ENCODE measurements at places on chromosomes 5 and 9.

GRCh38 chr5:146291421-146292074 lies 47.1 kb upstream of the POU4F3 start:
- no peak for DNase-seq

DNA sequence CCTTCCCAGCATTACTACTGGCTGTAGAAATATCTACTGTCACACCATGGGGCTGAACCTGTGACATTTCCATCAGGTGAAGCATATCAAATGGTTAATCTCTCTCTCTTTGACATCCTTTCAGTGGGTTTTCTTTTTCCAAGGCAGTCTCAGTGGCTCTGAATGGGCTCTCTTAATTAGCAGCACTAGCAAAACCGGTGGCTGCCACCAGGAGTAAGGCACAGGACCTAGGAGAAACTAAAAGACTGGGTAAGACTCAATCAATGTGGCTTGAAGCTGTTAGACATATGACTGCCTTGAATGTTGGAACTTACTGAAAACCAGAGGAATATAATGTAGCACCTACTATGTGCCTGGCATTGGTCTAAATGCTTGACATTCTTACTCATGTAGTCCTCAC lies 445.0 kb upstream of the KIF2A start:
- no peak for DNase-seq

DNA sequence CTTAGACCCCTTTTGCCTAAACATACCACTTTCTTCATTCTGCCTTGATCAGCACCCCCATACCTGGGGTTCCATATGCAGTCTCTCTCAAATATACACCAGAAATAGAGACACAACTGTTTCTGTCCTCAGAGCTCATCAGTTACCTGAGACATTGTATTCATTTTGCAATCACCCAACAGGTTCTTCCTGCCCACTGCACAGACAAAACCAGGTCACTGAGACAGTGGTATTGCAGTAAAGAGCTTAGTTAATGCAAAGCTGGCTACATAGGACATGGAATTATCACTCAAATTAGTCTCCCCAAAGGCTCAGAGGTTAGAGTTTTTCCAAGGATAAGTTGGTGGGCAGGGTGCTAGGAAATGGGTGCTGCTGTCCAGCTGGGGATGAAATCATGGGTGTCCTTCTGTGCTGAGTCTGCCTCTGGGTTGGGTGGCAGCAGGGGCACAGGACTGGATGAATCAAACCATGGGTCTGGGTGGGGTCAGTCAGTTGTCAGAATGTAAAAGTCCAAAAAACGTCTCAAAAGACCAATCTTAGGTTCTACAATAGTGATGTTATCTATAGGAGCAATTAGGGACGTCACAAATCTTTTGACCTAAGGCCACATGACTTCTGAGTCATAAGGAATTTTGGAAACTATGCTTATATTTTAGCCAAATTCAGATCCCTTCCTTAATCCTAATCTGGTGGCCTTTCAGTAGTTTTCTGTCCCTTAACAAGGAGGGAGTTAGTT lies 41.0 kb downstream of the KCNV2 start:
- no peak for DNase-seq

DNA sequence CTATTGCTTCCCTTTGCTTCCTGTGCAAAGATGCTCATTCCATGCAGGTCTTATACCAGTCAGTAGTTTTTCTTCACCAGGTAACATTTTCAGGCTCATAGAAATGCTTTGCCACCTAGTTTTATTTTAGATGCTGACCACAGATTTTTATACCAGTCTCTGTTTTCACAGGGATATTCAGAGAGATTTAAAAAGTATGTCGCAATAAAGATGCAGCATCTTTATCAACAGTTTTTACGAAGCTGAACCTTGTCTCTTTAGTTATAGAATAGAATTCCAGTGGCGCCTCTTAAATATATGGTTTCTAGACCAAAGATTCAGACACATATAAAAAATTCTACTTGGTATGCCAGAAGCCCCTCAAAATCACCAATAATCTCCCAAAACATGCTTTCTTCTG lies 155.7 kb upstream of the PCSK5 start:
- no peak for DNase-seq

GRCh38 chr5:116787570-116787969 lies 212.9 kb upstream of the SEMA6A start:
- no peak for DNase-seq

DNA sequence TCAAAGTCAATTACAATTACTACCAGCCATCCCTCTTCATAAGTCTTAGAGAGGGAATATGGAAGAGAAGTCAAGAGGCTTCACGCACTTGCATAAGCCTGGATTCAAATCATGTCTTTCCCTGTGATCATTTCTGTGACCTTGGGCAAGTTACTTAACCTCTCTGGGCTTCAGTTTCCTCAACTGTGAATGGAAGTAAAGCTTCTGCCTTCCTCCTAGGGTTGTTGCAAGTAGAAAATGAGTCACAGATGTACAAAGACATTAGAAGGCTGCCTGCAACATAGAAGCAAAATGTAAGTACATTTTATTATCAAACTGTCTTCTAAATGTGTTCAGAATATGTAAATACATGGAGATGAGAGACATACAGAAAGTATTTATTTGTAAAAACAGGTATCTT lies 42.3 kb upstream of the SEMA6A start:
- no peak for DNase-seq

DNA sequence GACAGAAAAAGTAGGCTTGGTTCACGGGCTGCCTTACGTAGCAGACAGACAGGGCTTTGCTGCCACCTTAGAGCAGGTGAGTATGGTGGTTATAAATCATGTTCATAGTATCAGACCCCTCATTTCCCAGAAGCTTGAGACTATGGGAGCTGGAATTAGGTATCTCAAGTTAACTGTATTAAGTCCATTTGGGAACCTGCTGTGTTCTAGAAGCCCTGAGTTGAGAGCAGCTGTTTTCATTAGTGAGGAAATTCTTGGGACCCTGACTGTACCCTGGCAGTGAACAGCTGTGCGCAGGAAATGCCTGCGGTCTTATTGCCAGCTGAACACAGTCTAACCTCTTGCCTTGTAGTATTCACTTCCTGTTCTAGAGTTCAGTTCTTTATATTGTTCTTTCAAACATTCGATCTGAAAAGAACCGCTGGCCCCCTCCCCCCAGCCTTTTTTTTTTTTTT lies 29.8 kb downstream of the UGCG start:
- DNase-seq: no peak
